ENCODE measurements at places on chromosomes 13 and 19.

GRCh38 chr13:98565726-98566565, 11.0 kb downstream of the STK24 start:
- no peak for DNase-seq

DNA sequence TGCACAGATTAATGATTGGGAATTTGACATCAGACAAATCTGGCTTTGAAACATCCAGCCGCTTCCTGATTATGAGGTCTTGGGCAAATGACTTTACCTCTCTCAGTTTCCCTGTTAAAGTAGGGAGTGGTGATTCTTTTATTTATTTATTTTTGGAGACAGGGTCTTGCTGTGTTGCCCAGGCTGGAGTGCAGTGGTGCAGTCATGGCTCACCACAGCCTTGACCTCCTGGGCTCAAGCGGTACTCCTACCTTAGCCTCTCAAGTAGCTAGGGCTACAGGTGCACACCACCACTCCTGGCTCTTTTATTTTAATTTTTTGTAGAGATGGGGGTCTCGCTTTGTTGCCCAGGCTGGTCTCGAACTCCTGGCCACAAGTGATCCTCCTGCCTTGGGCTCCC, 2.7 kb downstream of the PSMD8 start:
- DNase-seq: no peak

DNA sequence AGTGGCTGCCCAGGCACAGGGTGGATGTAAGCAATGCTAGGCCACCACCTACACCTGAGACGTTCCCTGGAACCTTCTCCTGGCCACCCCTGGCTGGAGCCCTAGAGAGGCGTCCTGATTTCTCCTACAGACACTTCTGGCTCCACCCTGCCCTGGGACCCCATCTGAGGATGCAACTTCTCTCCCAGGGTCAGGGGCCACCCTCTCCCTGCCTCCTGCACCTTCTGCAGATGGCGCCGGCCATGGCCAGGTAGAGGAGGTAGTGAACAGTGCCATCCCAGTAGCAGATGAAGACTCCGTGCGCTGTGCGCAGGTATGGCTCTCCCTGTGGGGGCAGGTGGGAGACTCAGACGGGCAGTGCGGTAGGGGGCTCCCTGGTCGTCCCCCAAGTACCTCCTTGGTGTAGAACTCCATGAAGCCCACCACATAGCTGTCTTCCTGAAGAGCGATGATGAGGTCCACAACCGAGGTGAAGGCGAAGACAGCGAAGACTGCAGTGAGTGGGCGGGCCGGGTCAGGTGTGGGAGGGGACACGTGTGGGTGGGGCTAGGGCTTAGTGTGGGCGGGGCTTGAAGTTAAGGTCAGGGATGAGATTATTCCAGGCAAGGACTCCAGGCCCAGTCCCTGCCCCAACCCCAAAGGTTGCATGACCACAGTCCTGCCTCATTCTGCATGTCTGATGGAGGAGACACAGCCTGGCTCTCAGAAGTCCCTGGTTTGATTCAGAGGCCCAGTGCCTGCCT, 3.0 kb downstream of the TM6SF2 start:
- DNase-seq: no peak

GRCh38 chr13:23963947-23964346, 66.6 kb upstream of the C1QTNF9B start:
- peak; percentile 6 for DNase-seq

DNA sequence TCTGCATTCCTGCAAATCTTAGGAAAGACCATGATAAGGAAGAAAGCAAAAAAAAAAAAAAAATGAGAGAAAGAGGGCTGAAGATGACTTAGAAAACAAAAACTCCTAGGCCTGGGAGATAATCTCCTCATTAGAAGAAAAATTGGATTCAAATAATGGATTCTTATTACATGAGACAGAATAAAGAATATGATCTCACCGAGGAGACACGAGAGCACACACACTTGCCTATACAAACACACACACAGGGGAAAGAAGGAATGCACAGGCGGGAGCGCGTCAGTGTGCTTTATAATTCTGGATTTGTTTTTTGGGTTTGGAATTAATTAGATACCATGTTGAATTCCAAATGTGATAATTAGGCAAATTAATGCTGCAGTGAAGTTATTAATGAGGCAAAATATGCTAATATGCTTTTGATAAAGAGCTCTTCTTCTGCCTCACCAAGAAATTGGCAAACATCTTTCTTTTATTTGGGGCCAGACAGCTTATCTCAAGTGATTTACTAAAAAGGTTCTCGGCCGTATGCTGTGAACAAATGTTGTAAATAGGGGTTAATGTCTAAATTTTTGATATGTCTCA, 36.1 kb upstream of the PCDH8 start:
- DNase-seq: no peak

GRCh38 chr13:100392709-100393630, 195.6 kb downstream of the GGACT start:
- DNase-seq: peak; percentile 61

GRCh38 chr13:112061367-112062061, 5.4 kb upstream of the SOX1 start:
- DNase-seq: no peak

DNA sequence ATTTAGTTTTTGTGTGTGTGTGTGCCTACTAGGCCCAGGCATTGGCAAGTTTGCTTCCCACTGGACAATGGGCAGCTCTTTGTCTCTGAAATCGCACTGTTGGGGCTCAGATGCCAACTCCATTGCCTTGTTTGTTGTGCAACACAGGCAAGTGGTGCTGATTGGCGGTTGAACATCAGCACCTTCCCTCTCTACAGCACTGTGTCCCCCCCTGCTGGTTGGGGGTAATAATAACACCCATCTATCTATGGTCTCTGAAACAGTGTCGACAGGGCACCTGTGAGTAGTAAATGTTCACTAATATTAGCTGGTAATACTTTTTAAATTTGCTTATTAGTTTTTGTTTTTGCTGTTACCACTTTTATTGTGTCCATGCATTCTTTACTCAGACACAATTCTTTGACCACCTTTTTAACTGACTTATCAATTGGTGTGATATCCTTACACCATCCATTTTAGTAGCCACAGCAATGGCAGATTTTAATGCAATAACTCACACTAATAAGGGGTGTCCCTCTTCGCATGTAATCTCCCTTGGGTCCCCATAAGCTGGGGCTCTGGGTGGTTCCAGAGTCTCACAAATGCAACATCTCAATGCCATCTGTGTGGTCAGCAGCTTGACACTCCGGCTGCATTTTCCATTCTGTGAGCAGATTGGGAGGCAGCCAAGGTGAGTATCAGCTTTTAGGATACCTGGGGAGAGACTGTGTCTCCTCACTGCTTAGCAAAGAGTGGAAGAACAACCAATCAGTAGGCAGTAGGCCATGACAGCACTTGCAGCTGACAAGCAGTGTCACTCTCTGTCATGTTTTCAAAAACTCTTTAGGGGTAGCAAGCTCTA, 47.7 kb upstream of the UQCRFS1 start:
- DNase-seq: no peak

DNA sequence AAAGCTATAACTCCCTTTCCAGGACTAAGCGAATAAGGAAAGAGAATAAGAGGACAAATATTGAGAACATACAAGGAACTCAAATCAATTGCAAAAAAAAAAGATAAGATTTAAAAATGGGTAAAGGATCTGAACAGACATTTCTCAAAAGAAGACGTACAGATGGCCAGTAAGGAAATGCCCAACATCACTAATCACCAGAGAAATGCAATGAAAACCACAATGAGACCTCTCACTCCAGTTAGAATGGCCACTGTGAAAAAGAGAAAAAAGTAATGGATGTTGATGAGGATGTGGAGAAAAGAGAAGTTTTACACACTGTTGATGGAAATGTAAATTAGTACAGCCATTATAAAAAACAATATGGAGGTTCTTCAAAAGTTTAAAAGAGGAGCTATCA, 63.8 kb downstream of the VWA8 start:
- no peak for DNase-seq

DNA sequence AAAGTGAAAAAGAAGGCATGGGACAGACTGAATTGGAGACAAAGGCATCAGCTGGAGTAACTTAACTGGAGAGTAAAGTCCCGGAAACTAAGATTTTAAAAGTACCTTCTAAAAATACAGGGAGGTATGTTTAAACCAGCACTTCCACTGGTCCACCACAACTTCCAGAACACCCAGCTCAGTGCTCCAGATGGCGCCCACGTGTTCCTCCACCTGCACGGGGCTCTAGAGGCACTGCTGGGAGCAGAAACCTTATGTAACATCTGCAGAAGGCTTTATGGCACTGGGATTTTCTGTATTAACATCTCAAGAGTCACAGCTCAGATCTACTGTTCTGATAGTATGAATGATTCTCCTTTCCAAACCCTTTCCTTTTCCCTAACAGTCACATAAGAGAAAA, 252.1 kb downstream of the DCLK1 start:
- DNase-seq: no peak

DNA sequence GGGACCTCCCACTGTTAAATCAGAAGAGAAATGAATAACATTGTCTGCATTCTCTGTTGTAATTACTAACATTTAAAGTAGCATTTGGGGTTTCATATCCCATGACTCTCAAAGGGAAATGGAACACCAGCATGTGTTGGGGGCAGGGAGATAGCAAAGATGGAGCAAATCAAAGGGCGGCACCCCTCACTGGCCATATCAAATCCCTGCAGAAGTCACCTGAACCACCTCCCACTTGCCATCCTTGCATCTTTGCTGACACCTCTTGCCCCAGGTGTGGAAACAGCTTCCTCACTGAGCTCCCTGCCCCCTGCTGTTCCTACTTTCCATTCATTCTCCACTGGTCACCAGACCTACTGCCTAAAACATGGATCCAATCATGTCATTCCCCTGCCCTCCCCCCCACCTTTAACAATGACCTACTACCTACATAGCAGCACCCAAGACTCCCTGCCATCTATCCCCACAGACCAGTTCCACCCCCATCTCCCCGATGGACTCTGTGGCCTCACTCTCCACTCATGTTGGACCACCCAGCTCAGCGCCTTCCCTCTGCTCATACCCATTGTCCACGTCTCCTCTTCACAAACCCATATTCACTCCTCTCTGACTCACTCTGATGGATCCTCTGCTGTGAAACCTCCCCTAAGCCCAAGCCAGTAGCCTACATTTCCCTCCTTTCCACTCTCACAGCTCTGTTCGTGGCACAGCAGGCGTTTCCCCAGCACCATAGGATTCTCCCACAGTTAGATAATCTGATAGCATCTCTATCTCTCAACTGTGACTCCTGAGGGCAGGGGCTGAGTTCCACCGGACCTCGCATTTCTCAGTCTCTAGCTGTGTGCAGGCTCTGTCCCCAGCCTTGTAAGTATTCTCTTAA, 55.9 kb downstream of the DLEU7 start:
- no peak for DNase-seq

DNA sequence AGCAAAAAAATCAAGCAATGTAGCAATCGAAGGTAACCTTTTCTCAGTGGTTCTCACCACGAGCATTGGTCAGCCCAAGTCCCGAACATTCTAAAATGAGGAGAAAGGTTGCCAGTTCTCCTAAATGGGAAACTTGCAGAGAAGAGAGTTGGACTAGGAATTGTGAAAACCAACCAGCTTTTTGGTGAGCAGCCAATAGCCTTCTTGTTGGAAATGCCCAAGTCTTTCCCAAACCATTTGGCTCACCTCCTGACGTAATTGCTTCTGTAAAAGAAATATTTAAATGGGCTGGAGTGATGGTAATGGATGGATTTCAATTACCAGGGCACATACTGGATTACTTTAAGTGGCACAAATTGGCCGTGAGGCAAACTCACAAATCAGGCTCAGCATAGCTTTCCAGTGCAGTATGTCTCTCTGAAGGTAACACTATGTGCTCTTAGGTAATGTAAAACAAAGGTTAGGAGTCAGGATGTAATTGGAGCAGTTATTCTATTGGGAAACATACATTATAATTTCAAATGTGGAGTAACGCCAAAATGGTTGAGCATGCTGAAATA, 423.2 kb downstream of the KLF5 start:
- DNase-seq: no peak
